Right atrium auricular region (tissue), 2 donors: ENCODE measurements at places on chromosomes 6 and 20.
A peak's percentile ranks its signal among the peaks of the same experiment; 100 is the strongest.

DNA sequence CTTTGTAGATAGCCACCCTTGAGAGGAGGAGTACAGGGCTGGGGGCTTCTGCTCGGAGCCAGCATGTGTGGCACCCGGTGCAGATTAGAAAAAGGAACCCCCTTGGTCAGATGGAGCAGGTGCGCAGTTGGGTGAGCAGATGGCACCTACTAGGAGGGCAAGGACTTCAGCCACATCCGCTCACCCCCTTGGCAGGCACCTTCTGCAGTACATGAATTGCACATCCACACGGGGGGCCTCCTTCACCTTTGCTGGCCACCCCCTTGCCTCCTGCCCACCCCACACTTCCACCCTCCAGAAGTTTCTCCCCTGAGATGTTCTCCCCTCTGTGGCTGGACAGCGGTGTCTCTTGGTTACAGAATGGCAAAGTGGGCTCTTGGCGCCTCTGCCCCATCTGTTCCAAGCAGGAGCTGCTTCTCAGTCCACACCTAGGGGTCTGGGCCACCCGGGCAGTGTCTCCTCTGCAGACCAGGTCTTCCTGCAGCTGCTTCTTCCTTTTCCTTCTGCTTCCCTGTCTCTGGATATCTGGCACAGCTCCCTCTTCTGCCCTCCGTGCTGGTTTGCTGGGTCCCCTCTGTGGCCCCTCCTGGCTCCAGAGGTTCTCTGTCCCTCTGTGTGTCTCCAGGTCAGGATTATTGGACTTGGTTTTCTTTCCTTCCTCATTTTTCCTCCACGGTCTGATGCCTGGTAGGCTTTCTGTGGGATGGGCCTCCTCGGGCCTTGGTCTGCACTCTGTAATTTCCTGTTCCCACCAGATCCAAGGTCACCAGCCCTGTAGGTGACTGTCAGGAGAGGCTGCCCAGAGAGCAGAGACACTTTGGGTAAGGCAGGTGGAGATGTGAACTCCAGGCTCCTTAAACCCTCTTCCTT is 4.1 kb downstream of the MDFI start:
- no peak for DNase-seq

- DNase-seq, result no peak
Measured at GRCh38 chr6:167013067-167013466, 13.9 kb downstream of the CEP43 start.

- no peak for DNase-seq
Measured at GRCh38 chr6:314377-314776, 22.1 kb downstream of the DUSP22 start.

GRCh38 chr6:15985379-15985959 is 143.4 kb upstream of the MYLIP start:
- DNase-seq, result no peak

GRCh38 chr20:51347831-51348230 is 194.7 kb downstream of the NFATC2 start:
- DNase-seq, result no peak

DNA sequence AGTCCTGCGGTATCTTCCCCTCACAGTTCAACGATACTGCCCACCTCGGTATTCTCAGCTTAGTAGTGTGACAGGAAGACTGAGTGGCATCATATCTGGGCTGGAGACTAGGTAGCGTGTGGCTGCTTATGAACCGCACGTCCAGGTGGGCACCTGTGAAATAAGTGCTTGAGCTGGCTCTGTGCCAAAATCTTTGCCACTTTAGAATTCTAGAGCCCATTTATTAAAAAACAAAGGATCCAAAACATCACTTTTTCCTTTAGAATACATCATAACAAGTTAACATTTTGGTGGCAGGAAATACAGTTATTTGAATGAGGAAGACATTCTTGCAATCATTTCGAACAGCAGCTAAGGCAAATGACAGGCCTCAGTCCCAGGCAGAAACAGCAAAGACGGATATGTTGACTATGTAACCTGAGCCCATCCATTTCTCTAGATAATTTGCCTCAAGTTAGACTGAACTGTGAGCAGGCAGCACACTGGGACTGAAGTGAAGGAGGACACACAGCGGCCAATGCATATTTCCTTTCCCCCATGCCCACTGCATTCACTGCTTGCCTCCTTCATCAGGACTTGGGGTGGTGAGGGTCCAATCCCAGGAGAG is 136.6 kb downstream of the GMDS start:
- no peak for DNase-seq

DNA sequence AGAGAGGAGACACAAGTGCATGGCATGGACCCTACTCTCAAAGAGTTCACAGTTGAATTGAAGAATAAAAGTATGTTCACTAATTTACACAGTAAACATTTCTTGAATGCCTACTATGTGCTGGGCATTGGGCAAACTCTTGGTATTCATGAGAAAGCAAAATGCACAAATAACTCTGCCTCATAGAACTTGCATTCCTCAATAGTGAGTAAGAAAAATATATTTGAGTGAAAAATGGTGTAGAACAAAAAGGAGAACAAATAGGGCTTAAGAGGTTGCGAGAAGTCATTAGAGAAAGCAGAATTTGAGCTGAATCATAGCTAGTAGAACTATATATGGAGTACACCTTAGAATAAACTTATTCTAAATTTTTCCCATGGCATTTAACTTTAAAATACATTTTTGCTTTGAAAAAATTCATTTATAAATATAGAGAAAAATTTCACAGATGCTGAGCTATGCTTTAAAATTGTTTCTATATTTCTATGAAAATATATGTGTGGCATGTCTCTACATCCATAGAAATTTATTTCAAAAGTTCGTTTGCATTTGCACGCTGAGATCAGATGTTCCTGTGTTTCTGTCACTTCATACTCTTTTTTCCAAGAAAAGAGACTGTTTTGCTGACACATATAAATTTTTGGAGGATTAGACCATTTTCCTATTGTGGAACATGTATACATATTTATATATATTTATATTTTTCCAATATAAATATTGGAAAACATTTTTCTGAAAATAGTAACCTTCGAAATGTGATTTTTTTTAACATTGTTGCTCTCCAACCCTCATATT is 236.1 kb downstream of the KCNQ5 start:
- DNase-seq, result no peak

GRCh38 chr20:45105317-45105716 is 4.4 kb upstream of the KCNS1 start:
- DNase-seq, result no peak

- no peak for DNase-seq
Measured at GRCh38 chr6:111559188-111560097, 46.2 kb downstream of the TRAF3IP2 start.

DNA sequence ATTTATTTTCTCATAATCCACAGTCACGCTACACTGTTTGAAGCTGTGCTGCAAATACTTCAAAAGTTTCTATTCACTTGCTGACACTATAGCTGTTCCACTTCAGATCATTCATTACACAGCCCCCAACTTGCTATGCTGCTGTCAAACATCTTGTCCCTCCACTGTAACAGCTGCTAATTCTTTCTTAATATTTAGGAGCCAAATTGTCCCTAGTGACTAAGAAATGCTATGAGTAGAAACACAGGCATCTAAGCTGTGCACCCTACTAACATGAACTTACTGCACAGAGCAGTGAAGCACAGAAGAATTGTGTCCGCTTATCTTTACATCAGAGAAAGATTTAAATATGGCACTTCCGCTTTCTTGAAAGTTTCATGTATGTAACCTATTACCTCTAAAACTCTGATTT is 91.3 kb downstream of the PDE10A start:
- DNase-seq, result no peak

DNA sequence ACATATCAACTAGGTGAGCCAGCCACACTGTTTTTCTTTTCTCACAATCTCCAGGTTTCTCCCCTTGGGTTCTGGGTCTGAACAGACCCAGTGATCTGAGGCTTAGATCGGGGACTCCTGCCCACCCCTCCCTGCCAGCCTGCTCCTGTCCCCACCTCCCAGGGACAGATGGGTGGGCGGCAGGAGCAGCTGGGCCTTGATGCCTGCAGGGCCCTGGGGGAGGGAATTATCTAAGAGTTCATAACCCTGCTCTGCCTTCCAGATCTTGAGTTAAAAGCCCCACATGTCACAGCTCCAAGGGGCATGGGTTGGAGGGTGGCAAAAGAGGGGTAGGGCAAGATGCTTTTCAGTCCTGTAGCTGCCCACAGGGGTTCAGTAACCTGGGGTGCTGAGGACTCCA is 5.2 kb upstream of the XKR7 start:
- no peak for DNase-seq

GRCh38 chr6:35213824-35214756 is at the start of gene SCUBE3:
Gene SCUBE3 (plus strand): TSS chr6:35213956. CDS start chr6:35214419, 463 bp downstream.
- DNase-seq, result no peak

DNA sequence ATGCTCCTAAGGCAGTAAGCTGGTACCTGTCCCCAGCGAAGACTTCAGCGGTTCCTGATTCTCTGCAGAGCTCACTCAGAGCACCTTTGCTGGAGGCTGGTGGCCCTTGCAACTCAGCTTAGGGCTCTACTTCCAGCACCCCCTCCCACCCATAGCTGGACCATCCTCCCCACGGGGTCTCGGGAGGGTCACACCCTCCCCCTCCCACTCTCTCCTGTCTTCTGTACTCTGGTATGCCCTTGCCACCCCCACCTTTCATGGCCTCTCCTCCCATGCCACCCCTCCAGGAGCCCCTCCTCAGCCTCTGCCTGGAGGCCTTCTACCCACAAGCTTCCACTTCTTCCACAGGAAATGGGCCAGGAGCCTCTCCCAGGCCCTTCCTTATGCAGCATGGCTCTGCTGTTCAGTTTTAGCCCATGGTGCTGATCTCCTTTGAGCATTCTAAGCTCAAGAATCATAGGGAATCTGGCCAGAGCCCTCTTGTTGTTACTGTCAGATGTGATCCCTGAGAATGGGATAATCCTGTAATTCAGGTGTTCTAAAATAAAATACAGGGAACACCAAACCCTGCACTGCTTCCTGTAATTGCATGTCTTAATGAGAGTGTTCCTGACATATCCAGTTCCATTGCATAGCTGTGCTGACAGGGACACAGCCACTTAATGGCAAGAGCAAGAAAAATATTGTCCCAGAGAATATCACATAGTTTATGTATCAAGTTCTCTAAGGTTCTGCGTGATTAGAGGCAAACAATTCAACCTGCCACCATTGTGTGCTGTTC is 142.1 kb downstream of the SYNDIG1 start:
- DNase-seq, result no peak

DNA sequence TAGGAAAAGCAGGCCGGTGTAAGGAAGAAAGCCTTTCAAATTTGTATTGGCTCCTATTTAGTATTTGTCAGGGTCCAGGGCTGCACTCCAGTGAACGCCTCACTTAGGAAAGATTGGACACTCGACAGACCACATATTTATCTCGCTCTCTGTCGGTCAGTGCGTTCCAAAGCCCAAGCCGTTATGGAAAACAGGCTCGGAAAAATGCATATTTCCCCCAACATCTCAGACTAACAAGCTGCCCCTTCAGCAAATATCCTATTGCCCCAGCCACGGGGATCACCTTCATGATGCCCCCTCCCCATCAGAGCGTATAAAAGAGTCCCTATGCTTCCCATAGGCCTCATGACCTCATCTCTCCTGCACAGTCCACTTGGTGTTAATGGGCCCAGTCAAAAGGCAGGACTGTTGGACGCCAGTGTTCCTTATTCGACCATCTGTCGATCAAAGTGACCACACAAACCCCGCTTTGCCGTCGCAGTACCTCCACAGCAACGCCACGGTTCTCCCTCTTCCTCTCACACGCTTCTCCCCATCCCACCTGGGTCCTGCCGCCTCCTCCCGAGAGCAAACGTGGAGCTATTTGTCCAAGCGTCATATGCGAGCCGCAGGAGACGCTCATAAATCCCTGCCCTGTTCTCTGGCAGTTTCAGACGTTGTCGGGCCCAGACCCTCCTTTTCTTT is 63.3 kb downstream of the NPEPL1 start:
- DNase-seq, result peak; percentile 52

GRCh38 chr20:44431502-44432234 is 44.0 kb upstream of the TTPAL start:
- DNase-seq, result no peak

GRCh38 chr6:142845624-142846458 is 99.1 kb downstream of the HIVEP2 start:
- DNase-seq, result peak; percentile 83

DNA sequence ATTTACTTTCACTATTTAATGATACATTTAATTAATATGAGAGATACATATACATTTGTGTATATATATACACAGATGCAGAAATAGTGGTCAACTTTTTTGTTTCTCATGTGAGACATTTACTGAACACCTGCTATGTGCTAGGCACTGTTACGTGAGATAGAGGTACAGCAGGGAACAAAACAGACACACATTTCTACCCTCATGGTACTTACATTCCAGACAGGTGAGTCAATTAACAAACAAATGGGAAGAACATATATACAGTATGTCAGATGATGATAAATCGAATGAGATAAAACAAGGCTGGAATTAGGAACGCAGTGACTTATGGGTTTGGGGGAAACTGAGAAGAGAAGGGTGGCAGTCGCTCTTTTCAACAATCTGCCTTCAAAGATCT is 5.1 kb downstream of the TFB1M start:
- no peak for DNase-seq

DNA sequence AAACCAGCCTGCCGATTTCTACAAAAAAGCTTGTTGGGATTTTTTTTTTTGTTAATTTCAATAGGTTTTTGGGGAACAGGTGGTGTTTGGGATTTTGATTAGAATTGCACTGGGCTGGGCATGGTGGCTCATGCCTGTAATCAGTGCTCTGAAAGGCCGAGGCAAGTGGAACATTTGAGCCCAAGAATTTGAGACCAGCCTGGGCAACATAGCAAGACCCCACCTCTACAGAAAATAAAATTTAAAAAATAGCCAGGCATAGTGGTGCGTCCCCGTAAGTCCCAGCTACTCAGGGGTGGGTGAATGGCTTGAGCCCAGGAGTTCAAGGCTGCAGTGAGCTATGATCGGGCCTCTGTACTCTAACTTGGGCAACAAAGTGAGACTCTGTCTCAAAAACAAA is 40.5 kb upstream of the ASF1A start:
- DNase-seq, result no peak

- DNase-seq, result no peak
Measured at GRCh38 chr6:154127657-154128056, 88.6 kb downstream of the OPRM1 start.

- no peak for DNase-seq
Measured at GRCh38 chr20:19995220-19995863, 21.8 kb upstream of the NAA20 start.

DNA sequence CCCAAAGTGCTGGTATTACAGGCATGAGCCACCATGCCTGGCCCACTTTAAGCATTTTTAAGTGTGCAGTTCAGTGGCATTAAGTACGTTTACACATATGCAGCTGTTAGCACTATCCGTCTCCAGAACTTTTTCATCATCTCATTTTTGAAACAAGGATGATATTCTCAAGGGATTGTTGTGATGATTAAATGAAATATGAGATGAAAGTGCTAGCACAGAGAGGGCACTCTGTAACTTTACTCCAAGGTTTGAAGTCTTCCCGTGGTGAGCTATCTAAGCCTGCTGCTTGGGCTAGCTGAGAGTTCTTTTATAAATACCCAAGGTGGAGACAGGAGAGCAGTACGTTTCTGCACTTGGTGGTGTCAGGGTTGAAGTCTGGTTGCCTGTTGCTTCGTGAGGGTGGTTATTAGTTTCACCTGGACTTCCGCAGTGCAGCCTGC is 6.6 kb downstream of the TM9SF4 start:
- no peak for DNase-seq
